ENCODE measurements at places on chromosomes 7 and 10.

GRCh38 chr10:122326806-122327205 lies 47.7 kb upstream of the PLEKHA1 start:
- DNase-seq, result no peak

DNA sequence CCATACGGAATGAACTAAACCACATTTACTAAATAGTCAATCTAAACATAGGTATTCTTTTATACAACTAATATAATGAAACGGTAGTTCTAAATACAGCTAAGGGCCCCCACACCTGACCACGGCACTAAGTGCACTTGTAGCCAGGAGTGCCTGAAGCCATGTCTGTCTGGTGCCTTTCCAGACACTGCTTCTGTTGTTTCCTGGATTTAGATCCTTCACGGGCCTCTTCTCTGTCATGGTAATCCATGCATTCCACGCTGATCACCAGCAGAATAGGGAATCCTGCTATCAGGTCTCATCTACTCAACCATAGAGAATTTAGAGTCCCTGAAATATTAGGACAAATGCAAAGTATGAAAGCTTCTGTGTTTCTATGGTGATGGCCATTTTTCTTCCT lies 37.8 kb downstream of the OSBPL3 start:
- no peak for DNase-seq

DNA sequence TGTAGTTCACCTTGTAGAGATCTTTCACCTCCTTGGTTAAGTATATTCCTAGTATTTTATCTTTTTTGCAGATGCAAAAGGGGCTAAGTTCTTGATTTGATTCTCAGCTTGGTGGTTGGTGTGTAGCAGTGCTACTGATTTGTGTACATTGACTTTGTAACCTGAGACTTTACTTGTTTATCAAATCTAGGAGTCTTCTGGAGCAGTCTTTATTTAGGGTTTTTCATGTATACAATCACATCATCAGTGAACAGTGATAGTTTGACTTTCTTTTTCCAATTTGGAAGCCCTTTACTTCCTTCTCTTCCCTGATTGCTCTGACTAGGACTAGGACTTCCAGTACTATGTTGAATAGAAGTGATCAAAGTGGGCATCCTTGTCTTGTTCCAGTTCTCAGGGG lies 33.8 kb downstream of the GPR22 start:
- DNase-seq, result no peak

GRCh38 chr7:156127166-156128134 lies 315.2 kb upstream of the SHH start:
- DNase-seq, result no peak

- no peak for DNase-seq
Measured at GRCh38 chr7:21767300-21767900, 178.3 kb downstream of the CDCA7L start.

DNA sequence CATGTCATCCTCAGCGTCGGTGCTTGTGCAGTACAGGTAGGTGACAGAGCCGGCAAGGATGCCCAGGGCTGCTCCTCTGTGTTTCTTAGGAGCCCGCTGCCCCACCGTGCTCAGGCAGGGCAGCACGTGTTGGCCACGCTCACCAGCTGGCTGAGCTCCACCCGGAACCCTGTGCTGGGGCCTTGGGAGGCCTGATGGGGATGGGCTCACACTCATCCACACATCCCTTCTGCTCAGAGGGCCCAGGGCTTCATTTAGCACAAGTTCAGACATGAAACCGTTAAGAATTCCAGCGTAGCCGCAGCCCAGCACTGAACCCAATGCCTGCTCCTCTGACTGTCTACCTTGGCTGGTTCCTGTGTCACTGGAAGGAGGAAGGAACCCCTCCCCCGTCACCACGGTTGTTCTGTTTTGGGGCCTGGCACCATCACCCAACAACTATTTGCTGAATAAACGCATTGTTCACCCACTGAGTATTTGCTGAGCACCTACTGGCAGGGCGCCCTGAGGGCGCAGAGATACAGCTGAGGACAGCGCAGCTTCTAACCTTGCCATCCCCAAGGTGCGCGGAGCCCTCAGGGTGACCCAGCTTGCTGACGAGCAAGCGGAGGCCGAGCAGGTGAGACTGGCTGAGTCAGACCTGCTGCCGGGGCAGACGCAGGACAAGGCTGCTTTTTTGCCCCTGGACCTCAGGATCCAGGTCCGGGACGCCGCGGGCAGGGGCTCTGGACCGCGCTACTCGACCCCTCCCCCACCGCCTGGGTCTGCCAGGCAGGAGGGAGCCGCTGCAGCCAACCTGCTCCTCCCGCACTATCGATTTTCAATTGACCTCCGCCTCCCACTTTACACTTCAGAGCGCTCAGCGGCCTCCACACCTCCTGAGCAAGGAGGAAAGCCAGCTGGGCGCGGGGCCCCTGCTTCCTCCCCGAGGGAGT lies 50.6 kb upstream of the RET start:
- no peak for DNase-seq

GRCh38 chr7:47945261-47946015 lies 2.8 kb downstream of the PKD1L1 start:
- DNase-seq, result peak; percentile 66

- DNase-seq, result no peak
Measured at GRCh38 chr7:129530795-129531391, 28.6 kb downstream of the SMKR1 start.

DNA sequence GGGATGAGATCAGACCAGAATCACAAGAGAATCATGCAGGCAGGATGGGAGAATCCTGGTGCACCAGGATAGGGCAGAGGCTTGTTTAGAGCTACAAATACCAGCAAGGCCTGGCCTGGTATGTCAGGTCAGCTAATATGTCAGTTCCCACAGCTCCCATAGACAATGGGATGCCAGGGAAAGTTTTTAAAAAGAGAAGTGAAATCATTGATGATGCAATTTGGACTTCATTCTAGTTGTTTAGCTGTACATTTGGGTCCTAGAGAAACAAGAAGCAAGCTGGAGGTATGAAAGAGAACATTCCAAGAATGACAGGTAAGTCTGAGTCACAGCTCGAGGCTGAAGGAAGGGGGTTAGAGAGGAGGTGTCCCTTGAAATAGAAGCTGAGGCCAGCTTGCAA lies 45.2 kb downstream of the GPR141 start:
- DNase-seq, result no peak

GRCh38 chr7:2425749-2426148 lies 22.3 kb downstream of the CHST12 start:
- DNase-seq, result no peak

DNA sequence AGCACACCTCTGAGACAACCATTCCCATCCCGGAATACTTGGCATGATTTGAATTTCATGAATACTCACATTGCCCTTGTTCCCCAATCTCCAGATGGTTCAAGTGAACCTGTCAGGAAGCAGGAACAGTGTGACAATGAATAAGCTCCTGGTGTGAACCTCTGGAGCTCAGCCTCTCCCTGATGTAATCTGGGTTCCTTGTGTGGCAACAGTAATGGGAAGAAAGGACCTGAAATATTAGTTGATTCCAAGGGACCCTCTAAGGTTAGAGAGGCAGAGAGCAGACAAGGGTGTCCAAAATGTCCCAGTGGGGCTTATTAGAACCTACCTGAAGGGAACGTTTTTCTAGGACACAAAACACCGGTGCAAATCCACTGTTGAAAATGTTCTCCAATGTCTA lies 8.5 kb downstream of the OR2A7 start:
- DNase-seq, result no peak

Data from effector CD4-positive, alpha-beta T cell (primary cell).